Left forelimb (tissue), 1 donor: ENCODE measurements at places on chromosomes 3 and 15.

GRCh38 chr3:177361081-177361938 lies 164.0 kb upstream of the TBL1XR1 start:
- no peak for DNase-seq

DNA sequence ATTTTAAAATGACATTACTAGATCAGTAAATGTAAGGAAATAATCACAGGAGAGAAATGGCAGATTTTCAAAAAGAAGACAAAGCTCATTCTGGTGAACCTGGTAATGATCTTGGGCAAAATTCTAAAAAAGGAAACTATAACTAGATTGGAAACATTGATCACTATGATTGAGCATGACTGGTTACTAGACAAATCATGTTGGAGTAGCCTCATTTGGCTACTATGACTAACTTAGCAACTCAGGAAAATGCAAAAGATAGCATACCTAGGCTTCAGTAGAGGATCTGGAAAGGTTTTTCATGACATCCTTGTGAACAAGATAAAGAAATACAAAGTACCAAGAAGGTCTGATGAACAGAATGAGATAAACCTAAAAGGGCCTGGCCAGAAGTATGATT lies 7.6 kb upstream of the TMF1 start:
- DNase-seq, result no peak

- no peak for DNase-seq
These were observed 66.2 kb upstream of the CSTA start for GRCh38 chr3:122258757-122259371.

GRCh38 chr15:38438031-38438986 lies 15.6 kb upstream of the FAM98B start:
- no peak for DNase-seq

GRCh38 chr15:68370768-68371151 lies 61.2 kb downstream of the ITGA11 start:
- DNase-seq, result peak; percentile 58

- DNase-seq, result no peak
These were observed 304.5 kb upstream of the SEMA6D start for GRCh38 chr15:47412802-47413201.

DNA sequence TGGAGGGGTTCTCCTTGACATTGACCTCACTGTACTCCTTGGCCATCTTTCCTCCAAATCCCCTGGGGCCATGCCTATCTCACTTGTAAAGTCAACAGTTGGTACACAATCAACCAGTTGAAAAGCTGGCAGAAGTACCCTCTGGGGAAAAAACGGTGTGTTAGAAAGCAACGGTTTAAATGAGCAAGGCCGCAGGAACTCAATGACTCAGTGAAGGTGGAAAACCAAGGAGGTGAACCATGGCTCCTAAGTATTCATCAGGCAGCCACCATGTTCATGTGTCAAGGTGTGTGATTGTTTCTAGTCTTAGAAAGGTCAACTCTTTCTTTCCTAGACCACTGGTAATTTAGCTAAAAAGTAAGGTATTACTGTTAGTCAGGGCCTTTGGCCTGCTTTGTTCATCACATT lies 130.9 kb upstream of the SATB1 start:
- DNase-seq, result no peak

- DNase-seq, result no peak
These were observed 43.7 kb upstream of the NDUFB4 start for GRCh38 chr3:120552184-120553172.

DNA sequence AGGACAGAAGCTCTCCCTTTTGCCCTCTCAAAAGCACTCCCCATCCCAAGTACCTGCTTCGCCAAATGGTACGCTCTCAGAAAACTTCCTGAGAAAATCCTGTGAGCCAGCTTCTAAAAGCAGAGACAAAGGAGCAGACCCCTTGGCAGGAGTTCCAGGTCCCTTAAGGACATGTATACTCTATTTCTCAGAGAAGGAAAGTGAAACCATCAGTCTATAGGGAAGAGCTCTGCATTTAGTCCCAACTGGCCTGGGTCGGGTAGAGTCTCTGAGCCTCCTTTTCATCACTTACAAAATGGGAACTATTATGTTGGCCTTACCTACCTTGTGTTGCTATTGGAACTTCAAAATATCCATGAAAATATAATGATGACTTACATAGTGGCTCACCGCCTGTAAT lies 19.7 kb downstream of the DAPK2 start:
- DNase-seq, result no peak

- DNase-seq, result no peak
These were observed 730 bp downstream of the DGKG start for GRCh38 chr3:186361246-186361761.

- no peak for DNase-seq
These were observed 59.5 kb downstream of the ABCC5 start for GRCh38 chr3:183958226-183958625.

DNA sequence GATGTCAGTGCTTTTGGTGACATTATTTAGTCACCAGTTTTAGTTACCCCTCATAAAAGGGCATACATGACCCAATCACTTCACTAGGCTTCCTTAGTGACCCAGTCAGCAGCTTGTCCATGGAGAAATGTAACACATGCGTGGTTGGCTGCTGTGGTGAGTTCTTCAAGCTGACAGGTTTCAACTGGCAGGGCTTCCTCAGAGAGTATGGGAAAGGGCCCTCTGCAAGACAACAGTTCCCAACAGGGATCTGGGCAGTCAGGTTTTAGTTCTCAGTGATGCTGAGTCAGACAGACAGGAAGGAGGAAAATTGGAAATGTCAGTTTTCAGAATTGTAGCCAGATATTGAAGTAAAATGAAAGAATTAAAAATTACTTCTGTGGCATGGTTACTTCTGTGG lies 282.5 kb downstream of the TBL1XR1 start:
- no peak for DNase-seq

DNA sequence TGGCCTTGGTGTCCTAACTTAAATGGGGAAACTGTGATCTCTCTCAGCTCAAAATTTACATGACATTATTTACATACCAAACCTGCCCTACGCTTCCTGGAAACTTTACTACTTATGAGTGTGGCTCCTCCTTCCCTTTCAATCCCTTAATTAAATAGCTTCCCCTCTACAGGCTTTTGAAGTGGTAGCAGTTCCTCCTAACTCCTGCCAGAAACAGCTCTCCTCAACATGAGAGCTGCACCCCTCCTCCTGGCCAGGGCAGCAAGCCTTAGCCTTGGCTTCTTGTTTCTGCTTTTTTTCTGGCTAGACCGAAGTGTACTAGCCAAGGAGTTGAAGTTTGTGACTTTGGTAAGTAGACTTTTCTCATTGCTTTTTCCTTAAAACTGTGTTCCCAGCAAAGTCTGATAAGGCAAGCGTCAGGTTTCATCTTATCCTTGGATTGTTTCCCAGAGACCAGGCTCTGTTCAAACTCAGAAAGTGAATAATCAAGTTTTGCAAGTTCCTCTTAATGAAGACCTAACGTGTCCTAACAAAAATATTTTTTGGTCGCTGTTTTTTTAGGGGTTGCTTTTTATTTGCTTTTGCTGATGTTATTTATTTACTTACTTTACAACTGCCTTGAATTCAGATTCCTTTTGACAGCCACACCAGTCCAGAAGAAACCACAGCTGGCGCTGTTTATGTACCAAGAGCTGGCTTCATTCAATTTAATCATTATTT lies at the start of gene ACP3:
ACP3 (plus strand) TSS at position 179 of the 720 bp plus-strand sequence; CDS start at position 229, 50 bp downstream.
- DNase-seq, result no peak

DNA sequence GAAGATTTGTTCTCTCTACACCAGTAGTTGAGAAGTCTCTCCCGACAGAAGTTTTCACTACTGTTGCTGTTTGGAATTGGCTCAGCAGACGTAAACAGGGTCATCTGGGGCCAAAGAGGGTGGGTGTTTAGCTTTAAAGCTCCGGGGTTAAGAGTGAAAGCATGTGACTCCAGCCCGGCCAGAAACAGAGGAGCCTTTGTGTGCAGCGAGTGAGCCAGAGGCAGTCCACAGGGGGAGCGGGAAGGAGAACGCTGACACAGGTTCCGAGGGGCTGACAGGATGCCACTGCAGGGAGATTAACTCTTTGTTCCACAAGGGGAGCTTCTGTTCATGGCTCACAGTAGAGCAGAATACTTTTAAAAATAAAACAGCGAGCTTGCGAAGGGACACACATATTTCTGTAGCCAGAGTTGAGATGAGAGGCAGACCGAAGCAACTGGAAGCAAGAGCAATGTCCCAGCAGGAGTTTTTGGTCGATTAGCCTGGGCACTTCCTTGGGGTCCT lies 26.9 kb downstream of the BMF start:
- no peak for DNase-seq

DNA sequence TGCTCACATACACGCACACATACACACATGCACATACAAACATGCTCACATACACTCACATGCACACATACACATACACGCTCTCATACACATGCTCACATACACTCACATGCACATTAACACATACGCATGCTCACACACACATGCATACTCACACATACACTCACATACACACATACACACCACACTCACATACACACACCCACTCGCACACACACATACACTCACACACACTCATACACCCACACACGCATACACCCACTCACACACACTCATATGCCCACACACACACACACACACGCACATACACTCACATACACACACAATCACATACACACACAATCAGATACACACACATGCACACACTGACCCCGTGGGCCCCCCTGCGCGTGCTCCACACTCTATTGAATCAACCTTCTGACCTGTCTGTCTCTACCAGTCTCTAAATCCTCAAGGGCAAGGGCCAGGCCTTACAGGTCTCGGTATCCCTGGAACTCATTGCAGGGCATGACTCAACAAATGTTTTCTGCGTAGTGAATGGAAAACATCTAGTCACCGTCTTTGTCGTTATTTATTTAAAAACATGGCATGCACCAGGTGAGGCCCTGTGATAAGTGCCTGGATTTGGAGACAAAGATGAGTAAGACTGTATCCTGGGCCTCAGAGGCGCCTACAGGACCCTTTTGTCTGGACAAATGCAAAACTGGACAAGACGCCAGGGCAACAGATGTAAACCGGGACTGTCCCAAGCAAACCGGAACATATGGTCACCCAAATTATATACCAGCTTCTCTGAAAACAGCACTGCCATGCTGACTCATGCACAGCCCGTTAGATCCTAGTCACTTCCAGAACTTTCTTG lies 41.8 kb downstream of the GRK7 start:
- DNase-seq, result no peak

- no peak for DNase-seq
These were observed 97.6 kb upstream of the STRIT1 start for GRCh38 chr3:155391104-155391503.

DNA sequence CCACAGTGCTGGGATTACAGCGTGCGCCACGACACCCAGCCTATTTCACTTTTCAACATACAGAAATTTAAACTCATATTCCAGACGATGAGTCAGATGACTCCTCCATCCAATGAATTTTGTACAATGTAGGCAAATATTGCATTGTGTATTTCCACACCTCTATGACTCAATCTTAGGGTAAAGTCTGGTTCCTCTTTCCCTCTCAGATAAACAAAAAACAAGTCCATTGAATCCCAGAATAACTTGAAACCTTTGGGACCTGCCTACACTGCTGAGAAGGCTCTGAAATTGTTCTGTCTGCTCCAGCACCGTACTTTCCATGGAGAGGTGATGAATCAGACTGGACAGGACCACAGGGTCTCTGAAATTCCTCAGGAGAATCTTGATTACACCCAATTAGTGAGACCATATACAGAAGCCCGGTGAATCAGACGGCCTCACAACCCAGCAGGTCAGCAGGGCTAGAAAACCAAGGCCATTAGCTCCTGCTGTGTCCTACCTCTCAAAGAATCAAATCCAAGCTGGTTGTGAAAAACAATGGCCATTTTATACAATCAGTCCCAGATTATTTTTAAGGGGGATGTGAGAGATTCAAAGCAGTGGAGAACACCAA lies 112.6 kb downstream of the ERC2 start:
- DNase-seq, result no peak

DNA sequence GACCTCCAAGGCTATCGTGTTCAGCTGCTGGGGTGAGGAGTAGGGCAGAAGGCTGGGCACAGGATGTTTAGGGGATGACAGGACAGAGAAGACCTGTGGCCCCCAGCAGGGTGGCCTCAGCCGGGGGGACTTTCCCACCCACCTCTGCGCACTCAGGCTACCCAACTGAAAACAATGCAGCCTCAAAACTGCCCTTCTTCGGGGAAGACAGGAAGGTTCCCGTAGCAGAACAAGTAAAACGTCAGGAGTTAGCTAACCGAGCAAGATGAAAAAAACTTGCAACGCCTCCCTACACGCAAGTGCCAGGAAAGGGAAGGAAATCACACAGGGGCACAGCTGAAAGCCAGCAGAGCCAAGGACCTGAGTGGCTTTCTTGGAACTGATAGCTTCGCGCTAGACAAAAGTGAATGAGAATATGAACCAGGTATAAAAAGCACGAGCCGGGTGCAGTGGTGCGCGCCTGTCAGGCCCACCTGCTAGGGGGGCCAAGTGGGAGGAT lies 38.4 kb upstream of the FURIN start:
- DNase-seq, result no peak

DNA sequence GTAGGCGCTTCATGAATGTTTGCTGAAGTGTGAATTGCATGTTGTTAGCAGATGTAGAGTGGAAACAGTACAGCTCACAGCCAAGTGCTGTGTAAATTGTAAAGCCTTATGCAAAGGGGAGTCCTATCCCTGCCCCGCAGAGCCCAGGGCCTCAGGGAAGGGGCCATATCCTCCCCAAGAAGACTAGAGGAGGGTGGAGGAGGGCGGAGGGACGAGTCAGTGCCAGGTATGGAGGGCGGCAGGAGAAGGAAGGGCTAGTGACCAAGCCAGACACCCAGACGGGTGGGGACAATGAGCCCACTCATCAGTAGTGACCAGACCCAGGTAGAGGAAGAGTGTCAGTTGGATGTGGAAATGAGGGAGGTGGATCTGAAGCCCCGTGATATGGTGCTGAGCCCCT lies 45.2 kb downstream of the ZNF710 start:
- DNase-seq, result no peak

- no peak for DNase-seq
These were observed 15.7 kb upstream of the DPPA4 start for GRCh38 chr3:109353057-109353456.

DNA sequence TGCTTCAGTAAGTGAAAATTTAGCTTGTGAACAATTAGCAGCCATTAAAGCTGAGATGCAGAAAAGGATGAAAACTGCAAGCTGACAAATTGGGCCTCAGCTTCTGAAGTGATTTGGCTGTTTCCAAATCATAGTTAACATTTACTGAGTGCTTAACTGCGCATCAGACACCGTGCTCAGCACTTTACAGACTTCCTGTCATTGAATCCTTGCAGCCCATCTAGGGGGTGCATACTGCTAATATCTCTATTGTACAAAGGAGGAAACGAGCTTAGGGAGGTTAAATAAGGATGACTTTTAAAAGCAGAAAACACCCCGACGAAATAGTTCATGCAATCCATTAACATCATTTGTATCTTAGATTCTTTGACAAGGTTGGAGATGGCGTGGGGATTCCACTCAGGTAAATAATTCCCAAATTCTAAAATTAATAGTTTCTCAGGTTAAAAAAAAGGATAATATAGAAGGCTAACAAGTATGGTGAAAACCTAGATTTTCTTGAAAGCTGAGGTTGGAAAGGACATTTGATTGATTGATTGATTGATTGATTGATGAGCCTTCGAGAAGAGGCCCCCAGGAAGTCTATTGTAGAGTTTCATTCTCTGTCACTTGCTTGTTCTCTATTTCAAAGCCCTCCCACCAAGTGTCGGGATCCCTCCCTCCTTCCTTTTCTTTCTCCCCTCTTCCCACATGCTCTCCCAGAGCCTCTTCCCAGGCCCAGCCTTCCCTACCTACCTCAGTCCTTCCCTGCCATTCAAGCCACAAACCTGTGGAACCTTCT lies 23.5 kb upstream of the EPHB3 start:
- no peak for DNase-seq
